ENCODE measurements at places on chromosomes 4 and X.

GRCh38 chr4:89284020-89284424, 23.6 kb downstream of the GPRIN3 start:
- no peak for DNase-seq

GRCh38 chr4:181085557-181085956, 1157.6 kb upstream of the TENM3 start:
- DNase-seq, result no peak

- DNase-seq, result no peak
These were observed 205.4 kb upstream of the RPS6KA3 start for GRCh38 chrX:20472148-20472547.

- no peak for DNase-seq
These were observed 170.2 kb downstream of the CBR4 start for GRCh38 chr4:168839758-168840391.

All from RCC 7860 (cell line).